Activated T-cell treated with anti-CD3 and anti-CD28 coated beads, Interleukin-2, amount 50 U/mL, for 24 hours (primary cell): ENCODE measurements at places on chromosomes 16 and 17.
A peak's percentile ranks its signal among the peaks of the same experiment; 100 is the strongest.

GRCh38 chr17:27586203-27586721 is 44.7 kb upstream of the LGALS9 start:
- no peak for DNase-seq

DNA sequence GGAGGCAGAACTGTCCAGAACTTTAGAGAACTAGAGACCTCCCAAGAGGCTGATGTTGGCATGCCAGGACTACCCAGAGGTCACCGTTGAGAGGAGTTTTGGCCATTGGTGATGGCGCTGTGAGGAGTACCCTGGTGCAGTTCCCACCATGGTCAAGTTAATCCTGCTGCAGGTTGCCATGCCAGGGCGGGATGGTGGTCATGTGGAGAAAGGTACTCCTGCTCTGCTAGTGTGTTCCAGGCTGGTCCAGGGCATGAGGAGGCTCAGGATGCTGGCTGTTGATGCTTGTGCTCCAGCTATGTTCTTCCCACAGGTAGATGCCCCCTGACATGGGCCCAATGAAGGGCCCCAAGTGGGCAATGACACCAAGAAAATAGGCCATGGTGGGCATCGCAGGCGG is 4.1 kb upstream of the PHF12 start:
- DNase-seq, result peak; percentile 24

DNA sequence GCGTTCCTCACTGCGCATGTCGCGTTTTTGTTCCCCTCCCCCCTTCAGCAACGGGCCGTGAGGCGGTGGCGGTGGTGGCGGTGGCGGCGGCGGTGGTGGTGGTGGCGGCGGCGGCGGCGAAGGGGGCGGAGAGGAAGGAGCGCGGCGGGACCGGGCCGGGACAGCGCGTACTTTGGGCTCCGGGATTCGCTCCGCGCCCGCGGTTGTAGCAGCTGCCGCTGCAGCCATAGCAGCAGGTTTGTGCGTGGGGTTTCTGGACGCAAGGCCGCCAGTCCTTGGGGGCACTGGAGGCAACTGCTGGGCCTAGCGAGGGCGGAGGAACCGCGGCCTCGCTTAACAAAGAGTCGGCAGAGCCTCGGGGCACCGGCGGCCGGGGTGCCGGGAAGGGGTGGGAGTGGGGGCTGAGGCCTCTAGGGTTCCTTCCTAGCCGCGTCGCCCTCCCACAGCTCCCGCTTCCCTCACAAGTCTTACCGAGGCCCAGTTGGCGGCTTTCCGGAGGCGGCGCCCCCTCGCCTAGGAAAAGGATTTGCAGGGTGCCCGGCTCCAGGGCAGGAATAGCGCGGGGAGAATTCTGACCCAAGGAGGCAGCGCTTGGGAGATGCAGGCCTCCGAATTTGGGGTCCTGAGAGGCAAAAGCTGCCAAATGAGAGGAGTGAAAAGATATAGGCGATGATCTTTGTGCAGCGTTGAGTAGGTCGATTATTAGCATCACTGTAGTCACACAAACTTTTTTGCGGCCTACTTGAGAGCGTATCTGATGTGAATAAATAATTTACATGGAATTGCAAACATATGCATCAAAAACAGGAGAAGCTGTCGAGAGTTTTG is at the start of gene DDX42:
TSS of gene DDX42 (plus strand) at position 30 of the 828 bp plus-strand sequence. CDS start 12,880 bp downstream, outside the sequence.
- DNase-seq, result no peak

DNA sequence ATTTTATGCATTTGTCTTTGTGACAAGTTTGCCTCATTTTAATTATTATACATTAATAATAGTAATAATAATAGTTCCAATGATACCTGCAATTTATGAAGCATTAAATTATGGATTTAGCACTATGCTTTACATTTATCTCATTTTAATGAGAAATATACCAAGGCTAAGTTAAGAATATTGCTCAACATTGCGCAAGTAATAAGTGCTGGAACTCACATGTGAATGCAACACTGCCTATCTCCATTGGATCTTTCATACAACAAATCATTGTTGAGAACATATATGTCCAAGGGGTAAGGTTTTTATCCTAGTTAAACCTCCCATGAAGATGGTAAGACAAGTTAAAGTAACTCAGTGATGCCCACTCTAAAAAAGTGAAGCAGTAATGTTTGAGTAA is 703.7 kb upstream of the SOX9 start:
- DNase-seq, result no peak

DNA sequence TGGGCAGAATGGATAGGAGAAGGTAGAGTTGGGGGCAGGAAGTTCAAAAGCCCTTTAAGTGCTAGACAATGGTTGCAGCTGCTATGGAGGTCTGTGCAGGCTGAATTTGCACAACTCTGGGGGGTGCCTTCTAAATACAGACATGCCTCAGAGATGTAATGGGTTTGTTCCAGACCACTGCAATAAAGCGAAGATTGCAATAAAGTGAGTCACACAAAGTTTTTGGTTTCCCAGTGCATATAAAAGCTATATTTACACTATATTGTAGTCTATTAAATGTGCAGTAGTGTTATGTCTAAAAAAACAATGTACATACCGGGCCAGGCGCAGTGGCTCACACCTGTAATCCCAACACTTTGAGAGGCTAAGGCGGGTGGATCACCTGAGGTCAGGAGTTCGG is 60.5 kb upstream of the MYOCD start:
- DNase-seq, result no peak
